ENCODE measurements at places on chromosomes 7 and 10.

GRCh38 chr7:96189129-96189820 is 132.6 kb downstream of the SLC25A13 start:
- no peak for DNase-seq

- no peak for DNase-seq
Observed at GRCh38 chr10:31584098-31584631, 265.1 kb downstream of the ZEB1 start.

GRCh38 chr10:75542906-75543305 is 111.5 kb downstream of the LRMDA start:
- no peak for DNase-seq

DNA sequence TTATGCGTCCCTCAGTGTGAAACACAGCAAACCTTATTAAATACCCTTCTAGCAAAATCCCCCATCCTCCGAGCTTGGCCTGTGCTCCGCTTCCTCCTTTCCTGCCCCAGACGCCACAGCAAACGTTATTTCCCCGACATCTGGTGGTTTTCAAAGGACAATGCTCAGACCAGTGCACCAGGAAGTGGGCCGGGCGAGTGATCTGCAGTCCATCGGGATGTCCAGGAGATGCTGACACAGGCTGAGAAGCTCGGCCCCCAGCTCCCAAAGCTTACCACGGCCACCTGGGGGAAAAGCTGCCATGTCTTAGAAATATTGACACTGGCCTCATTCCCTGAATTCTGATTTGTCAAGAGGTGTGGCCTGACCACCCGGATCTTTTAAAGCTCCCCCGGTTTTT is 129.5 kb downstream of the PTPRN2 start:
- DNase-seq = no peak

- no peak for DNase-seq
Observed at GRCh38 chr10:7056216-7056615, 354.6 kb downstream of the SFMBT2 start.

- no peak for DNase-seq
Observed at GRCh38 chr10:133160826-133161471, 930 bp downstream of the KNDC1 start.

- DNase-seq = no peak
Observed at GRCh38 chr10:6763001-6763400, 182.9 kb upstream of the PRKCQ start.

GRCh38 chr10:13527864-13528122 is 1.0 kb downstream of the BEND7 start:
- DNase-seq = no peak

DNA sequence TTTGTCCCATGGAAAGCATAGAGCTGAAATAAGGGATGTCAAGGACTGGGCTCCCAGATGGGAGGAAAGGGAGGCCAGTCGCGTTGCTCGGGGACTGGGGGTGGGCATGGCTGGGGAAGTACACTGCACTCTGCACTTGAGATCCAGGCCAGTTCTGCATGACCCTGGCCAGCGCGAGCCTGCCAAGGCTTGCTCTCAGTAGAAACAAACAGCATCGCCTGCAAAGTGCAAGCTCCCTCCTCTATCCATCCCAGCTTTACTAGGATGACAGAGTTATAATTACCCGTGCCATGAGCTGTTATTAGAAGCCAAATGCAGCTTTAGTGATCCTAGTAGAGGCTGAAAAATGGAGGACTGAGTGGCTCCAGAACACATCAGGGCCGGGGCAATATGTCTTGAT is 43.9 kb upstream of the PDCD4 start:
- no peak for DNase-seq

DNA sequence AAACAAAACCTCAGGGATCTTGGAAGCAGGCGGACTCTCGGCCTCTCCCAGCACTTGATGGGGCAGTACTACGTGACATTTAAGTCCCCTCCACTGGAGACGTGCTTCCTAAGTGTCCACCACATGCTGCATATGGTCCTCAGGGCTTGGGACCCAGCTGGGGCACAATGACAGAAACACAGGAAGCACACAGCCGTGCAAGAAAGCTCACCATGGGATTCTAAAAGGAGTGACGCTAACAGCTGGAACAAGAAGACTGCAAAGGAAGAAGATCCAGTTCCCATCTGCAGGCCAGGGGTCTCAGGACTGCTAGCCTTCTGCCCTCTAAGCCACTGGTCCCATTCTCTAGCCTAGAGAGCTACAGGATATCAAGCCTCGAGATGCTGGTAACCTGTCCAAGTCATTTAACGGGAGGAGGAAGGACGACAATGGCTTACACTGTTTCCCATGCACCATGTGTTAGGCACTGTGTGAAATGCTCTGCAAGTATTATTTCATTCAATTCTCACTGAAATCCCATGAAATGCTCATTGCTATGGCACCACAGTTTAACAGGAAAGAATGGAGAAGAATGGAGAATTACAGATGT is 61.1 kb downstream of the KCNMA1 start:
- no peak for DNase-seq

DNA sequence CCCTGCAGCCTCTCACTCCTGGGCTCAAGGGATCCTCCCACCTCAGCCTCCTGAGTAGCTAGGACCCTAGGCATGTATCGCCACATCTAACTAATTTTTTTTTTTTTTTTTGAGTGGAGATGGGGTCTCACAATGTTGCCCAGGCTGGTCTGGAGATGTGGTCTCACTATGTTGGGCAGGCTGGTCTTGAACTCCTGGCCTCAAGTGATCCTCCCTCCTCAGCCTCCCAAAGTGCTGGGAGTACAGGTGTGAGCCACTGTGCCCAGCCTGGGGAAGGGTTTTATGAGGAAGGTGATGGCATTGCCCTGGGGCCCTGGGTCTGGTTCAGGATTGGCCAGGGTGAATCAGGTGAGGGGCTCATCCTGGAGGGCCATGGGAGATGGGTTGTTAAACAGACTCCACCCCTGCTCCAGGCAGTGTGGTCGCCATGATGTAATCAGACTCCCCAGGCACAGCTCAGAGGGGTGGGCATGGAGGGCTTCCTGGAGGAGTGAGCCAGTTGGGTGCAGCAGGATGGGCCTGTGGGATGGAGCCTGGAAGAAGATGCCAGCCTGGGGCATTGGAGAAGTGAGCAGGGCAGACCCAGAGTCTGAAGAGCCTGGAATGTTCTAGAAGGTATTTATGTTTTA is 82.7 kb downstream of the MYL10 start:
- no peak for DNase-seq

GRCh38 chr10:124288928-124289850 is 129.5 kb downstream of the OAT start:
- no peak for DNase-seq

DNA sequence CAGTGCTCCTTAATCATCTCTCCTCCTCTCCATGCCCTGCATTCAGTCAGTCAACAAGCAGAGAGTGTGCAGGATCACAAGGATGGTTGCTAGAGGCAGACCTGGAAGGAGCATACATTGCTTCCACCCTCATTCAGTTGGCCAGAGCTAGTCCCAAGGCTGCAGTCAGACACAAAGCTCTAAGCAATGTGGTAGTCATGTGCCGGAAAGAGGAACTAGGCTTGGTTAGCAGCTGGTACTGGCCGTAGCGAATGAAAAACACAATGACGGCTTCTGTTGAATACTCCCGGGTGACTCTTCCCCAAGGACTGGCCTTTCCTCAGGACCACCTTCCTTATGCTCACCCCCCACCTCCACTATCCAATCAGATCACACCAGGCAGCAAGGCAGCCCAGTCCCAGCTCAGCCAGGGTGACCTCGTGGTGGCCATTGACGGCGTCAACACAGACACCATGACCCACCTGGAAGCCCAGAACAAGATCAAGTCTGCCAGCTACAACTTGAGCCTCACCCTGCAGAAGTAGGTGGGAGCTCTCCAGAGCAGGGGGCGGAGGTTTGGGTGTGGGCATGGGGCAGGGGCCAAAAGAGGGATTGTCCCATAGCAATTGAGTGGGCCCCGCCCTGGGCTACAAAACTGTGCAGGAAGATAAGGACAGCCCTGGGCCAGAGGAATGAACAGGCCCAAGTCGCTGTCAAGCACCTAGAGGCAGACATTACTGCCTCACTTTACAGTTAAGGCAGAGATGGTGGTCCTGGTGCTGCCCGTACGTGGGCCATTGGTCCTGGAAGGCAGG is 10.9 kb downstream of the LDB3 start:
- DNase-seq = no peak

DNA sequence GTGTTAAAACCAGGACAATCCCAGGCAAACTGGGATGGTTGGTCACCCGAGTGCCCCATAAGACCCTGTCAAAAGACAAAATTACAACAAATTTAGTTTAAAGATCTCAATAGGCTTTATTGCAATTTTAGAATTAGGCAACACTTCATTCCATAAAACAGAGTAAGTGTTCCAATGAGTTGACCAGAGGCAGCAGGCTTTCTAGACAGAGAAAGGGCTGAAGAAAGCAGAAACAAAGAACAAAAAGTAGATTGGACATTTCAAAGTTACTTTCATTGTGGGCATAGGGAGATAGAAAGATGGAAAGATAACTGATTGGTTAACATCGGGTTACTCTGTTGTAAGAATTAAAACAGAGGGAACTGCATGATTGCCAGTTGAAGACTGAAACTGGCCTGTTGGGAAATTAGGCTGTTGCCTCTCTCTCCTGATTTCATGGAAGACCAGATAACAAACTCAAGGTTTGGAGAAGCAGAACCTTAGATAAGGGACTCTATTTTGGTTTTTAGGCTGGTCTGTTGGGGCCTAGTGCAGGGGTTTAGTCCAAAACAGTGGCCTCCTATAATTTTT is 36.3 kb downstream of the ENTPD1 start:
- no peak for DNase-seq

GRCh38 chr10:22250897-22251660 is 33.3 kb upstream of the EBLN1 start:
- DNase-seq = no peak

- DNase-seq = no peak
Observed at GRCh38 chr10:44911081-44911540, at the start of gene TMEM72. TSS of gene TMEM72 (plus strand) at chr10:44911337. CDS start at chr10:44911513, 176 bp downstream.

DNA sequence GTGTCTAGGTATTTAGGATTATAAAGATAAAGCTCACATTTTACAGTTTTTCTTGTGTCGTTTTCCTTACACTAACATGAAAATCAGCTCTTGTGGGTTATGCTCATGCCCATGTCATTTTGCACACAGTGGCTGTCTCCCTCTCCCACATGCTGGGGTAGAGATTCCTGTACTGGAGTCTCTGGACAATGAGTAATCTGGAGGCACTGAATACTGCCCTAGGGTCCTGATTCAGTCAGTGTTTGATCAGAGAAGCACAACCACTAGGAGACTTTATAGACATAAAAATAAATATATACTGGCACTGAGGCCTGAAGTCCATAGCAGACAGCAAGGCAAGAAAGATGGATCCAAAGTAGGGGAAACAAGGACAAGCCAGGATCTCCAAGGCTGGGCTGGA is 1008.8 kb downstream of the KCNMA1 start:
- DNase-seq = no peak

GRCh38 chr10:112335111-112335867 is 38.6 kb upstream of the ACSL5 start:
- DNase-seq = no peak

DNA sequence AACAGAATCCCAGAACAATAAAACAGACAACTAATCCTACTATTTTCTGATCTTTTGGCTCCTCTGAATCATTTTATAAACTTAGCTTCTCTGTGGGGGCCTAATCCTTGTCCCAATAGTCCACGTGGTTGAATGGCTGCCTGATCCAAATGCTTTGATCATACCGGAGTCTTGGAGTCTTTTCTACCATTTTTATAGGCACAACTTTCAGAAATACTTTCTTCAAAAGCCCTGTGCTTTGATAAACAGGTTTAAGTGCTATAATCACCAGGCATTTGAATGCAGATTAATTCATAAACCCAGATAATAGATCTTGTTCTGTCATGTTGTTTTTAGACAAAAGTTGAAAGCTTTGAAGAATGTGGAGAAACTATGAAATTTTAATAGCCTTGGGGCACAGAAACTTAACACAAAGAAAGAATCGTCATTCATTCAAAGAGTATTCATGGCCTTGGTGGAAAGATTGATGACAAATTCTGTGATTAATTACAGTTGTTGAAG is 163.7 kb downstream of the AHR start:
- no peak for DNase-seq
